Forelimb muscle (tissue), 1 donor: ENCODE measurements at places on chromosomes 1 and 21. TPM values are rescaled to one million over a fixed set of nuclear protein-coding genes. Genes with fewer than 3 reads are reported as not detected.

GRCh38 chr1:2603521-2604155 is 17.1 kb downstream of the PRXL2B start:
- DNase-seq: no peak

DNA sequence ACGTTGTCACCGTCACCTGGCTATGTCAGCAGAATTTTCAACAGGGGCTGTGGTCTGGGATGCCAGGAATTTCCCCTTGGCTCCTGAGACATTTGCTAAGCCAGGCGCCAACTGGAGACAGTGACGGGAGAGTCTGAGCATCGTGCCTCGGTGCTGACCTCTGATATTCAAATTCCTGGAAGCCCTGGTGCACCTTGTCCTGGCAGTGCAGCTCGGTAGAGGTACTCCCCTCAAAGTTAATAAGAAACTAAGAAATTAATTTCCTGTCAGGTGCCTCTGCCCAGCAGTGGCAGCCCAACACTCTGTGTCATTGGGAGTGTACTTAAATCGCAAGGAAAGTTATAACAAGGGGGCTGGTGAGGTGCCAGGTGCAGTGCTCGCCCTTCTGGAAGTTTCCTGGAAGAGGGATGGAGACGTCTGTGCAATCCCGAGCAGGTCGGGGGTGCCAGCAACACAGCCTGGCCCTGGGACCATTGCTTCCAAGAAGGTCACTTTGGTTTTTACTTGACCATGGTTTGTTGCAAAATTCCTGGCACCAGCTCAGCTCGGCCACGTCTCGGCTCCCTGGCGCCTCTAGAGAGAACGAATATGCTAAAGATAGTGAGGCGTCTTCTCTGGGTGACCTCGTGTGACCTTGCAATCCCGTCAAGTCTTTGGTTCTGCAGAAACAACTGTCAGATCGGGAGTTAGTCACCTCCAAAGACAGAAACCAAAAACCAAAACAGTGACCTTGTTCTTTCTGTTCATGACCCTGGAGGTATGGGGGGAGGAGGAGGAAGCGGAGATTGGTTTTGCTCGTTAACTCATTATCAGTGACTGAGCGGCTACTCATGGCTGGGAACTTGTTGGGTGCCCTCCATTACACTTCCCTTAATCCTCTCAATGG is 149.5 kb upstream of the VAMP3 start:
- no peak for DNase-seq

Gene LCE2A
- not detected for polyA plus RNA-seq

- DNase-seq: peak; percentile 17
Observed at GRCh38 chr1:174713796-174714195, 266.0 kb downstream of the GPR52 start.

- no peak for DNase-seq
Observed at GRCh38 chr1:234911787-234912186, 216.8 kb downstream of the TOMM20 start.

GRCh38 chr21:34771512-34772028 is 102.8 kb downstream of the CLIC6 start:
- DNase-seq: no peak
